Stimulated activated CD4-positive, alpha-beta T cell treated with anti-CD3 and anti-CD28 coated beads, TNF-alpha, amount 100 ng/mL, for 48 hours (primary cell): ENCODE measurements at places on chromosomes 6 and 20.

DNA sequence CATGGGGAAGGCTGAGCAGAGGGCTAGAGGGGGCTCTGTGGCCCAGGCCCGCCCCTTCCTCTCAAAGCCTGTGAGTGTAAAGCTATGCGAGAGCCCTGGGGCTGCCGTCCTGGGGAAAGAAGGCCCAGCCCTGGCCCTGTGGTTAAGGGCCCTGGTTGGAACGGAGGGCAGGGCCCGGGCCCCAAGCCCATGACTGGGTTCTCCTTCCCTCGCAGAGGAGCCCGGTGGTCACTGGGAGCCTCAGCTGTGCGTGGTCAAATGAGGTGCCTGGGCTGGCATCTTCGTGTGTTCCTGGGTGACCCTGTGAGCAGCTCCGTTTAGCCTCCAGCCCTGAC, 56.0 kb downstream of the SMOC2 start:
- DNase-seq, result no peak

DNA sequence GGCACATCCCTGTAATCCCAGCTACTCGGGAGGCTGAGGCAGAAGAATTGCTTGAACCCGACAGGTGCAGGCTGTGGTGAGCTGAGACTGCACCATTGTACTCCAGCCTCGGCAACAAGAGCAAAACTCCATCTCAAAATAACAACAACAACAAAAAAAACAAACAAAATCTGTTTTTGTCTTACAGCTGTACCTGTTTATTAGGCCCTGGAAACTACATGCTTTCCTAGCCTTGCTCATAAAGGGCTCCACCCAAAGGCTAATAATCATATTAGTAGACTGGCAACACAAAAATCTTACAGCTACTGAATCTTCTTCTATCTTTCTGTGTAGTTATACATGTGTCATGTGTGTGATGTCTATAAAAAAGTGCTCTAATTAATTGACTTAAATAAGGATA, 503.9 kb upstream of the EYS start:
- DNase-seq, result no peak

- no peak for DNase-seq
Measured at GRCh38 chr20:62054451-62054953, 11.2 kb downstream of the TAF4 start.

DNA sequence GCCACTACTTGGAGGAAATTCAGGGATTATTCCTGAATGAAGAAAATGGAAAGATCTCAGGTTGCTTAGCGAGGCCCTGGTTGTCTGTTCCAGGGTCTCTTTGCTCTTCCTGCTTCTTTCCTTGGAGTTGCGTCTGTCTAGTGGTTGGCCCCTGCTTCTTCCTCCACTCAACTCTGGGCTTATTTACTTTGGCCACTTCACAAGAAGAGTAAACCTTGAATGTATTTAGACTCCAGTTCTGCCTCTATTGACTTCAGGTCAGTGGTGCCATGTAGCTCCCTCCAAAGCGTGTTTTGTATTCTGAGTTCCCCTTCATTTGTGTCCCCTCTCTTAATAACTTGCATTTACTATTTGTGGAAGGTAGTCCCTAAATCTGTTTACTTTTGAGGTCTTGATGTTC, 456.5 kb downstream of the UTRN start:
- no peak for DNase-seq

DNA sequence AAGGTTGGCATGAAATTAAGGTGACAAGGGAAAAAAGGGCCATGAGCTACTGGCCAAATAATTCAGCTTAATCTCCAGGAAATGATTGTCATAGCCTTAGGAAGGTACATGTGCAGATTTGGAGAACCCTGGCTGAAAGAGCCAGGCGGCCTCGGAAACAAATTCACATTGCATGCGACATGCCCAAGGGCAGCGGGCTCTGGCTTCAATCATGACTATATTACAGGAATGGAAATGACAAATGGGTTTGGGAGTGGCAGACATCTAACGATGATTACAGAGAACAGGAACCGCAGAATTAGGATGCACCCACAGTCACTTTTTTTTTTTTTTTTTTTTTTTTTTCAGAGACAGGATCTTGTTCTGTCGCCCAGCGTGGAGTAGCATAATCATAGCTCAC, 112.4 kb upstream of the SALL4 start:
- no peak for DNase-seq

DNA sequence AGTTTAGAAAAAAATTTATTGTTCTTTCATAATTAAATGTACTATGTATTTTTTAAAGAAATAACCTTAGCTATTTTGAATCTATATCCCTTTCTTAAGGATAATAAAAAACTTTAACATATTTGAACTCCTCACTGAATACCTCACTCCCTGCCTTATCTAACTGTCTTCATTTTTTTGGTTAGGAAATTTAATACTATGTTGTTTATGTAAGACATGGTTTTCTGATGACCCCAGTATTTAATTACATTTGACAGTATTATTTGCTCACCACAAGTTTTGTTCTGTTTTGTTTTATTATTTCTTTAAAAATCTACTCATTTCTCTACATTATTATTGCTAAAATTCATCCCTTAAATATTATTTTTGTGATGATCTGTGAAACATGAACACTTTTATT, 394.4 kb upstream of the ADGRB3 start:
- DNase-seq, result no peak

DNA sequence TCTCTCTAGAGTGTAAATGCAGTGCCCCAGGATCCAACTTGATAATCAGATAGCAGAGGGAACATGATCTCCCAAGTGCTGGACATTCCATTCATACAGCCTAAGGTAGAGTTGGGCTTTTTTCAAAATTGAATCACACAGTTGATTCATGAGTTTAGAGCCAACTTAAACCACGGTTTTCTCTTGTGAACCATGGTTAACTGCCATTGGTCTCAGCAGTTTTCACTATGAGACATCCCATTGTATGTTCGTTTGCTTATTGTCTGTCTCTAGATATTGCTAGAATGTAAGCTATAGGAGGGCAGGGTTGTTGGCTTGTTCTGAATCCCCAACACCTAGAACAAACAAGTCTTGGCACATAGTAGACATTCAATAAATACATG, 37.2 kb upstream of the TAF8 start:
- DNase-seq, result no peak

DNA sequence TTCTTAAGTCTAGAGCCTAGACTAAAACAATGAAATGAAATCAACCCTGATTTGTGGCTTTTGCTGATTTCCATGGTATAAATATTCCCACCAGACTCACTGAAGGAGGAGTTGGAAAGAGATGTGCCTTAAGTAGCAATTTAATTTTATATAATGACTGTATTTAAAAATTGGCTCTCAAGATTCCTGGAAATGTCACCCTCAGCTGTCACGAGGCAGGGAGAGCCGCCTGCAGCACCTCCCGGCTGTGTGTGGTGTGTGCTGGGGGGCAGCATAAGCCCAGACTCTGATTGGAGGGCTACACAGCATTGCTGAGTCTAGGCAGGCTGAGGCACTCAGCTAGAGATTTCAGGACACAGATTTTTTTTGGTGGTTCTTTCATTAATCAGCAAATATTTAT, 40.6 kb upstream of the TMEM181 start:
- no peak for DNase-seq

DNA sequence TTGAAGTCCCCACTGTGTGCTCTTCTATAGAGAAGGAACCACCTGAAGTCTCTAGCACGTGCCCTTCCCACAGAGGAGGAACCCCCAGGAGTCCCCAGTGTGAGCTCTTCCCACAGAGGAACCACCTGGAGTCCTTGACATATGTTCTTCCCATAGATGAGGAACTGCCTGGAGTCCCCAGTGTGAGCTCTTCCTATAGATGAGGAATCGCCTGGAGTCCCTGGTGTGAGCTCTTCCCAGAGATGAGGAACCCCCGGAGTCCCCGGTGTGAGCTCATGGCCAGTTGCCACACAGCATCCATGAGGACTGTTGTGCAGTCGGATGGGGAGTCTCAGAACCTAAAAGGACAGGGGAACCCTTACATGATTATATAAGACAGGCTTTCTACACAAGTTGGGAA, 158.1 kb upstream of the THBS2 start:
- no peak for DNase-seq

GRCh38 chr6:32047084-32047478, 8.9 kb downstream of the CYP21A2 start:
- DNase-seq, result no peak

DNA sequence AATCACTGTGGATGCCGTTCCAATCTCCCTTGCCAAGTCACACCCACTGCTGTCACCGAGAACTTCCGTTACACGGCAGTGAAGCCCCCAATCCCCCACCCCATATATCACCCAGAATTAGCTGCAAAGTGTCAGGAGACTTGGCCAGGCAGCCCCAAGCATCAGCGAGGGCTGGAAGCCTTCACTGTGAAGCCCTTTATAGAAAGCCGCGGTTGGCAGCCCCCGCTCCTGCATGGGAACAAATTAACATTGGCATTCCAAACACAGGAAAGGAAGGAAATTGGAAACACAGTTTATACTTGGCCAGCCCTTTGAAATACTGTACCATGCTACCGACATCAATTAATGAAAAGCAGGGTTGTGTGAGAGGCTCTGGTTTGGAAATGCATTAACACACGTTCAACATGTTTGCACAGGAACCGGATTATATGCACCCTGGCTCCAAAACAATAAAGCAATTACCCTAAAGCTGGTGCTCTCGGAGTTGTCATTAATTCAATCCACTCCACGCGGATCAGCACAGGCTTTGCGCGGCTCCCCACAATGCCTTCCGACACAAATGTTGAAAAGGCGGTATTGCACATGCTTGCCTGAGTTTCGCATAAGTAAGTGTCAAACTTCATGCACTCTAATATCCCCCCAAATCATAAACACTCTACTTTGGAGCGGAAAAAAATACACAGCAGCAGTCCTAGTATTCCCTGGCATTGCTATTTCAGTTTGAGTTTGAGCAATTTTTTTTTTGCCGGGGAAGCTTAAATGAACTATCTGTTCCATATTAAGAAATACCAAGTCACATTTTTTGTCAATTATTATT, 7.1 kb downstream of the BMP7 start:
- no peak for DNase-seq

DNA sequence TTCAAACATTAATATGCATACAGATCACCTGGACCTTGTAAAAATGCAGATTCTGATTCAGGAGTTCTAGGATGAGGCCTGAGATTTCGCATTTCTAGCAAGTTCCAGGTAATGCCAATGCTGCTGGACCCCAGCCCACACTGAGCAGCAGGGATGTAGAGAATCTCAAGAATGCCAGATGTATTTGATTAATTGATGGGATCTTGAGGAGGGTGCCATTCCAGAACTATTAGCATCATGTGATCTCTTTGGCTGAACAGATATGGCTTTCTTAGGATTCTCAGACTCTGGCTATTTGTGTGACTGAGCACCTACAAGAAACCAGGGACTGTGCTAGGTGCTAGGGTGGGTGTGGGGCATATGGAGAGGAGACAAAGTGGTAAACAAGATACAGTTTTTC, 16.5 kb upstream of the SNX3 start:
- DNase-seq, result no peak

DNA sequence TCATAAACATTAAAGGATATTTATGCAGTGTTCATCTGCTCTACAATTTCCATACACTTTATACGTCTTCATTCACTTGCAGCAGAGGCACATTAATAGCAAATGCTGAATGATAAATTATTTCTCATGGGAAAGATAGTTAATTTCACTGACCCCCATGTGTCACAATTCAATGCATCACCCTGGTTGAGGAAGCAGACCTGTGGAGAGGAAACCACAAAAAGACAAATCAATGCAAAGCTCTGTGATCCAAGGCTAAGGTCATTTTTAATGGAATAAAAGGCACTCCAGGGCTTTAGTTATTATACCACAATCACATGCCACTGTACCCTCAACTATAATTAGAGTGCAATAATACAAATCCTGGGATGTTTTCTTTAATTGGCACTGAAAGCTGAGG, 40.3 kb upstream of the TENT5A start:
- DNase-seq, result no peak

DNA sequence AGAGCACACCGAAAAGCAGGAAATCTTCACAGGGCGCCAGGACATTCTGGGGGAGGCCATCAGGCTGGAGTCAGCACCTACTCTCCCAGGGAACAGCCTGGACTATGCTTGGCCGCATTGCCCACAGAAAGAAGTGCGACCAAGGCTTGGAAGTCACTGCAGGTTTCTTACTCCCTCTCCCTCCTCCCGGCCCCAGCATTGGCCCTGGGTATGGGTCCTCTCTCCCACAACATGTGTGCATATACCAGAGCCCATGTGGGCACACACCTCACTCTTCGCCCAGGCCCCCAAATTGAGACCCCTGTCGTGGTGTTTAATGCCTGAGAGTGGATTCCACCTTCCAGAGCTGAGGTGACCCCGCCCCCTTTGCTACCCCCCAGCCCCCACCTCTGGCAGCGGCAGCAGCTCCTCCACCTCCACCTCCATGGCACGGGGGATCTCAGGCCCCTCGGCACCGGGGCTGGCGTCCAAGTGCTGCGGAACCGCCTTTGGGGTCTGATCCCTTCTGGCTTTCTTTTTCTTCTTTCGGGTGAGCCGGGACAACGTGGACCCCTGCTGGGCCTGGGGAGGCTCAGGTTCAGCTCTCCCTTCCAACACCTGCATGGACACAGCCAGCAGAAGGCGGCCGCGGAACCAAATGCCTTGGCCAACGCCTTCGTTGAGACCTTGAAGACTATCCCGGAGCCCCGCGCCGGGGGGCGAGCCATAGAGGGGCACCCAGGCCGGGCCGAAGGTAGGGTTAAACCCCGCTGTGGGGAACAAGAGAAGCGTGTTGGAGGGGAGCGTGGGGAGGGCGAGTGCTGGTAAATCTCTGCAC, 15.2 kb upstream of the SPAG4 start:
- no peak for DNase-seq

- no peak for DNase-seq
Measured at GRCh38 chr6:150949526-150949925, 84.0 kb downstream of the MTHFD1L start.
